ENCODE measurements at places on chromosomes 1 and 21.

DNA sequence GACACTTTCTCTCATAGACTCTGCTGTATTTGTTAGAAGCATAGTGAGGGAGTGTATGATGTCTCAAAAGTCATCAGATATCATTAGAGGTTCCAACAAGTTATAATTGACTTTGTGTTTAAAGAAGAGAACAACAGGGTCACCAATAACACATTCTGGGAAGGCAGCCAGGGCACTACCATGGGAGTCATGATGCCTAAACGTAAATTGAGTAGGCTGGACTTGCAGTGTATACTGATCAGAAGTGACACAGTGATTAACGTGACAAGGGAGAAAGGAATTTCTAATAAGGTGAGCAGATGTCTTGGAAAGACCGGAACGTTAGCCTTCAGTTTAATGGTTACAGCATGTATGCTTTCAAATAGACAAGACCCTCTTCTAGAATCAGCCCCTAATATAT lies 973.2 kb downstream of the NCAM2 start:
- no peak for DNase-seq

DNA sequence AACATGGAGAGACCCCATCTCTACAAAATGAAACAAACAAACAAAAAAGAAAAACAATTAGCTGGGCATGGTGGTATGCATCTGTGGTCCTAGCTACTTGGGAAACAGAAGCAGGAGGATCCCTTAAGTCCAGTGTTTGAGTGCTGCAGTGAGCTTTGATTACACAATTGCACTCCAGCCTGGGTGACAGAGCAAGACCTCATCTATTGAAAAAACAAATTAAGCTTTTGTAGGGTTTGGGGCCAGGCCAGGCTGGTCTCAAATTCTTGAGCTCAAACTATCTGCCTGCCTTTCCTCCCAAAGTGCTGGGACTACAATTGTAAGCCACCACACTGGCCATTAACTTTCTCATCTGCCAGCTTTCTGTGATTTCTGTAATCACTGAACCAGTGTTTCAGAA lies 27.2 kb downstream of the NIPAL3 start:
- no peak for DNase-seq

GRCh38 chr1:37794372-37795339 lies 1.0 kb downstream of the MANEAL start:
- DNase-seq: no peak

DNA sequence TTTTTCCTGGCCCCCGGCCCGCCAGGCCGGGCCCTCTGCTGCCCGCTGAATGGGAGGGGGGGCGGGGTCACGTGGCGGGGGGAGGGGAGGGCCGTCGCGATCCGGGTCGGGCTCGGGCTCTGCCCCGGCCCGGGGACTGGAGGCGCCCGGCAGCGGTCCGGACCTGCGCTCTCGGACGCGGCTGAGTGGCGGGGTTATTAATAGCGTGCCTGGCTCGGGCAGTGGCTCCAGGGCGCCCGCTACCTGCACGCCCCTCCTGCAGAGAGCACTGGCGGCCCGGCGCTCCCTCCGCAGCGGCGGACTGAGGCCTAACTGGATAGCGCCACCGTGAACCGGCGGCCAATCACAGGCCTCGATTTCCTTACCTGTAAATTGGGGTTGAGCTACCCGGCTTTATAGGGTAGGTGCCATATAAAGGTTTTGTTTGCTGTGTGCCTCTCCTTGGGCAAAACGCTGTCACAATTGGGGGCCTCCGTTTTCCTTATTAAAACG lies 28.1 kb downstream of the AHDC1 start:
- peak; percentile 38 for DNase-seq

GRCh38 chr1:109399326-109399957 lies 1.7 kb upstream of the SORT1 start:
- peak; percentile 68 for DNase-seq

- DNase-seq: no peak
Observed at GRCh38 chr1:230866171-230867070, 1.9 kb downstream of the C1orf198 start.

- DNase-seq: no peak
Observed at GRCh38 chr1:57887964-57888491, 464.2 kb upstream of the DAB1 start.

DNA sequence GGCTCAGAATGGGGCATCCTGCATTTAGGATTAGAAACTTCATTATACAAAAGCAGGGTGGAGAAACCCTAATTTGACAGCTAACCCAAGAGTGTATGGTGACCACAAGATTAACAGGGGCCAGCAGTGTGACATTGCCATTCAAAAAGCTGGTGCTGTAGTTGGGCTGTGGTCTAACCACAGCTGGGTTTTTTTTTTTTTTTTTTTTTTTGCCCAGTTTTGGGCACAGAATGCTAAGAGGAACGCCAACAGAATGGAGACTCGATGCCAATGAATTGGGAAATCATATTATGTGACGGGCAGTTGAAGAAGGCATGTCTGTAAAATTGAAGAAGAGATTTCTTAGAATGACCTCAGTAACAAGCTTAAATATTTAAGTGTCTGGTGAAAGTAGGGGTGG lies 58.4 kb downstream of the NFIA start:
- no peak for DNase-seq

DNA sequence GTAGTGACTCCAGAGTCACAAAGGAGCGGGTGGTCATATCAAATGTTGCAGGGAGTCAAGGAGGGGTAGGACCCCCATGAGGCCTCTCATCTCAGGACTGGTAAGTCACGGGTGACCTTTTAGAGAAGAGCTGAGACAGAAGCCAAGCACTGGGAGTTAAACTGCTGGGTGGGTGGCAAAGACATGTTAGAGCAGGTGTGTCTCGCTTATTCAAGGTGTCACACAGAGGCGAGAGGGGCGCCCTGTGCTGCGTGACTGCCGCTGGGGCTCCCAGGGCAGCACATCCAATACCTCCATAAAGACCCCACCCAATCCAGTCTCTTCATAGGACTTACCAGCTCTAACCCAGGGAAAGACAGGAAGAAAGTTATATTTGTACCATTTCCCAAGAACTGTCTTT lies 15.2 kb downstream of the CASQ2 start:
- no peak for DNase-seq

DNA sequence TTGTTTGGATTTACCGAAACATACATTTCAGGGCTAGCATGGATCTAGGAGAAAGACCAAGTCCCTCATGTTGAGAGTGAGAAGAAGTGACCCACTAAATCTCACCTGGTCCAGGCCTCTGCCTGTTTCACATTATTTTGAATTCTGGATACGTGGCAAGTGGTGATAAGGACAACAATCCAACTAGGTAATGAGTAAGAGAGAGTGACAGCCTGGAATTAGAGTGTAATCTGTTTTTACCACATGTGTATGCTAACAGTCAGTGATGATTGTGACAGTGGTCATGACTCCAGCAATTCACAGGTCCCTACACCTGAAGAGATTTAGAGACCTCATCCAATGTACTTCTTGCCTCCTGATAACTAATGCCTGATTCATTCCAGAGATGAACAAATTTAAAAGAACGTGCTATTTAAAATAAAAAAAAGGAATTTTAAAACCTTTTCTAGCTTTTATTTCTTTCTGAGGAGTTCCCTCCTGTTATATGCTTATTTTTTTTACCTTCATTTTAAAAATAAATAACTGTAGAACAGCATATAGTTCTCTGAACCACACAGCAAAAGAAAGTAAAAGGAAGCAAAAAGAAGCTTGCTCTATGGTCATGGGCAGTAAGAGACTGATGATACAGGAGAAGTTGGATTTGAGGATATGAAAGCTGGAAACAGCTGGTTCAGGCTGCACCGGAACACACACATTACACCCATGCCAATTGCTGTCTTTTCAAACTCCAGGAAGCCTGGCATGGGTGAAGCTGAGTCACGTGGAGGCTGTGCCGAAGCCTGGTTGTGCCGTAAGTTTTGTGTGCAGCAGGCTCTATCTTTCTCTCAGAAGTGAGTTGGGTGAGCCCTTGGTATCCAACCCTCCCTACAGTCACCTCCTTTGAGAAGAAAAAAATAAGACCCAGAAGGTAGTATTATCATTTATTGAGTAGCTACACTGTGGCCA lies 14.7 kb downstream of the C1orf116 start:
- no peak for DNase-seq

Data from GM12865 (cell line).